ENCODE measurements at places on chromosomes 3 and 15. TPM values are rescaled to one million over a fixed set of nuclear protein-coding genes. Genes with fewer than 3 reads are reported as not detected.
A peak's percentile ranks its signal among the peaks of the same experiment; 100 is the strongest.

GASK1A gene
- polyA plus RNA-seq, result 0.04 TPM

CX3CR1 gene
- not detected for polyA plus RNA-seq

FANCD2OS gene
- polyA plus RNA-seq, result not detected

TNNC1 gene
- polyA plus RNA-seq, result 0.12 TPM

LRRC3B gene
- not detected for polyA plus RNA-seq

DNA sequence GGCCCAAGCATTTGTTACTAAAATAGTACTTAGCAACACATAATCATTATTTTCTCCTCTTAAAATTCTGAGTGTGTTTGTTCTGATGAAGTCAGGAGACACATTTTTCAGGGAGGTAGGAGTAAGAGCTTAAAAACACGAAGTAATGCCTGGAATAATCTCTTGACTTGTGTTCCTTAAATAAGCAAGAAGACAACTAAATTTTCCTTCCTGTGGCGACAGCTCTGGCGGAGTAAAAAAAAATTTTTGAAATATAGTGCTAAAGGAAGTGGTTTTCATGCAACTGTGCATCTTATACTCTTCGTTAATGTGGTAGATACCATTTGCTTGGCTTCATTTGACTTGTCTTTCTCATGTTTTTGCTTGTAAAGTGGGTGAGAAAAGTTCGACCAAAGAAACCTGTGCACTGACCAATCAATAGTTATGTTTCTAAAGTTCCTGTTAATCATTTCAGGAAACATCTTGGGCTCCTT is 11.1 kb upstream of the MBNL1 start:
- no peak for DNase-seq
- H3K4me3 ChIP-seq, result no peak overlapping the region
- no peak overlapping the region for H3K27ac ChIP-seq
- peaks cover 4% of the 10 kb centered on the region for H3K4me1 ChIP-seq

DNA sequence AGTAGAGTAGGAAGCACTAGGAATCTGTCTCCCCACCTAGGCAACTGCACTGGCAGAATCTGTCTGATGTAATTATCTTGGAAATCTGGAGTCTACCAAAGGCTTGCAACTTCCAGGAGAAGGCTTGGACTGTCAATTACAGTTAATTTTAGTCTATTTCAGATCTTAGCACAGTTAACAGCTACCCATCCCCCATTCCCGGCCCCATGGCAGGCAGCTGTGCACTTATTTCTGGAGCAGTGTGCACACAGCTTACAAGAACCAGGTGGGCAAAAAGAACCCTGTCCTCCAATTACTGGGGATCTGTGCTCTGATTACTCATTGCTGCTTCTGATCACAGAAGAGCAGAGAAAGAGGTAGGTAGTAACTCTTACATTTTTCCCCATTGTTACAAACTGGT is 12.3 kb upstream of the CDAN1 start:
- H3K27ac ChIP-seq, result no peak overlapping the region
- no peak for DNase-seq
- H3K36me3 ChIP-seq, result peaks cover 6% of the 10 kb centered on the region
- H3K27me3 ChIP-seq, result no peaks in the 10 kb centered on the region
- no peak overlapping the region for H3K4me3 ChIP-seq
- no peaks in the 10 kb centered on the region for H3K4me1 ChIP-seq

- peak overlapping the region; percentile 84 for H3K27ac ChIP-seq
- no peaks in the 10 kb centered on the region for H3K36me3 ChIP-seq
- peak; percentile 98 for DNase-seq
- H3K4me1 ChIP-seq, result peaks cover 27% of the 10 kb centered on the region
- no peak overlapping the region for H3K4me3 ChIP-seq
These were observed 64.2 kb downstream of the MOBP start for GRCh38 chr3:39531665-39532064.

DNA sequence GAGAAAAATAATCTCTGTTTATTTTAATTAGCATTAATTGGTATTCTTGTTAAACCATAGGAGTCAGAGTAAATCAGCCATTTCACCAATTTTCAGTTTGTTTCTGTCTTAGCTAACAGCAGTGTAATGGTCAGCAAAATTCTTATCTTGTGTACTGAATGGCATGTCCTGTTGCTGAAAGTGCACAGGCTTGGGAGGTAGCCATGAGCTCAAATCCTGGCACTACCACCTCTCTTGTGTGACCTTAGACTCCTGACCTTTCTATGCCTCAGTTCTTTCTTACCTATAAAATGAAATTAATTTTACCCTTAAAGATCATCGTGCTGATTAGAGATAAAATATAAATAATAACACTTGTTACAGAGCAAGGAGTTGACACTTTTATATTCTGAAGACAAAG is 35.8 kb downstream of the MLH1 start:
- H3K36me3 ChIP-seq, result peaks cover 9% of the 10 kb centered on the region
- H3K4me3 ChIP-seq, result no peak overlapping the region
- no peak overlapping the region for H3K27ac ChIP-seq
- H3K27me3 ChIP-seq, result no peaks in the 10 kb centered on the region

GRCh38 chr15:50881121-50882048 is 27.1 kb upstream of the AP4E1 start:
- no peaks in the 10 kb centered on the region for H3K36me3 ChIP-seq
- peaks cover 26% of the 10 kb centered on the region for H3K4me1 ChIP-seq
- H3K27me3 ChIP-seq, result no peaks in the 10 kb centered on the region
- DNase-seq, result no peak

GRCh38 chr3:16811950-16812349 is 72.8 kb upstream of the PLCL2 start:
- H3K27me3 ChIP-seq, result no peaks in the 10 kb centered on the region
- H3K36me3 ChIP-seq, result no peaks in the 10 kb centered on the region
- H3K27ac ChIP-seq, result no peak overlapping the region
- no peaks in the 10 kb centered on the region for H3K4me1 ChIP-seq

GRCh38 chr3:129597087-129597999 is 9.1 kb downstream of the PLXND1 start:
- H3K27me3 ChIP-seq, result no peaks in the 10 kb centered on the region
- peak overlapping the region; percentile 10 for H3K4me3 ChIP-seq
- peaks cover 96% of the 10 kb centered on the region for H3K4me1 ChIP-seq
- DNase-seq, result peak; percentile 57

- H3K27me3 ChIP-seq, result no peaks in the 10 kb centered on the region
- H3K27ac ChIP-seq, result peak overlapping the region; percentile 39
- peaks cover 23% of the 10 kb centered on the region for H3K4me1 ChIP-seq
- H3K4me3 ChIP-seq, result no peak overlapping the region
These were observed 88.9 kb upstream of the CCNL1 start for GRCh38 chr3:157248590-157249422.

GRCh38 chr3:156685752-156686151 is 11.4 kb downstream of the TIPARP start:
- DNase-seq, result no peak
- H3K27ac ChIP-seq, result no peak overlapping the region
- no peaks in the 10 kb centered on the region for H3K36me3 ChIP-seq
- peaks cover 56% of the 10 kb centered on the region for H3K4me1 ChIP-seq

DNA sequence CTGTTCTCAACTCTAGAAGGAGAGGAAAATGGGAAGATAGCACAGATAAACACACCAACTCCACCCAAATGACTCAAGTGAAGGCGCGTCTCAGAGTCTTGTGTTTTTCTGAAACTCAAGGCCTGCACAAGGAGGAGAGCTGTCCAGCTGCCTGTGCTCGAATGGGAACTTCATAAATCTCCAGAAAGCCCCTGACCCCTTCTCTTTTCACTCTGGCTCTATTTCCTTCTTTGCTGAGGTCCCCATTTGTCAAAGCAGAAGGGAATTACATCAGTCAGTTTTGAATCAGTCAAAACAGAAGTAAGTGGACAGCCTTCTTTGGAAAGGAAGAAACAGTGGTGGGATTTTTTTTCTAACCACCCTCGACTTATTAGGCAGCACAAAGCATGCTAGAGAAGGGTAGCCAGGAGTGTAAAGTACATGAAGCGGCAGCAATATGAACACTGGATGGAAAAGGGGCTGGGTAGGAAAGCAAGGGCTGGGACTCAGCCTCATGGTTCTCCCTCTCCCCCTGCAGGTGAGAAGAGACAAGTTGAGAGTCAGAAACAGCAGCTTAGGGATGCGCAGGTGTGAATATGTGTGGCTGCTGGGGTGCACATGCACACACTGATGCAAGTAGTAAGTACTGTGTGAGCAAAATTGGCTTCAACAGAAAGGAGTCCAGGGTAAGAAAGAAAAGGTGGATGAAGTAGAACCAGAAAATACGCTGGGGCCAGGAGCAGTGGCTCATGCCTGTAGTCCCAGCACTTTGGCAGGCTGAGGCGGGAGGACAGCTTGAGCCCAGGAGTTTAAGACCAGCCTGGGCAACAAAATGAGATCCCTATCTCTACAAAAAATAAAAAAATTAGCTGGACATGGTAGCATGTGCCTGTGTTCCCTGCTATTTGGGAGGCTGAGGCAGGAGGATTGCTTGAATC is 36.6 kb upstream of the MAGEF1 start:
- no peak for DNase-seq
- peaks cover 4% of the 10 kb centered on the region for H3K27me3 ChIP-seq
- no peak overlapping the region for H3K27ac ChIP-seq
- H3K4me3 ChIP-seq, result no peak overlapping the region
